Left colon (tissue), 2 donors: ENCODE measurements at places on chromosomes 6 and 20.
A peak's percentile ranks its signal among the peaks of the same experiment; 100 is the strongest.

GRCh38 chr6:16698162-16698533 is 63.1 kb downstream of the ATXN1 start:
- DNase-seq = no peak

GRCh38 chr6:163347021-163347446 is 67.5 kb upstream of the QKI start:
- no peak for DNase-seq

- DNase-seq = no peak
These were observed 1024.3 kb upstream of the EYS start for GRCh38 chr6:66731310-66731709.

- DNase-seq = no peak
These were observed 29.1 kb downstream of the RSPO3 start for GRCh38 chr6:127147534-127147933.

DNA sequence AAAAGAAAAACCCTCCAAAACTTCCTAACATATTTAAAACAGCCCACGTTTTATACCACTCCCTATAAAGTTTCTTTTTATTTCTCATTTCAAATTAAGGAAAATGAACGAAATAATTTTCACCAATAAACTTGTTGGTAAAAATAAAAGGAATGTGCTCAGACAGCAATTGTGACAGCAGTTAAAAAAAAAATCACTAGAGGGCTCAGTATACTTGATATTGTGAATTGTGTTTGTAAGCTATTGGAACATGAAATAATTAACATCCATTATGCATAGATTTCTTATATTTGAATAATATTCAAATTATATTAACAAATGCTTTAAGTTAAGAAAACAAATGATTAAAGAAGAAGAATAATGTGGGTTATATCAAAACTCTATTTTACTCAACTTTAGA is 105.5 kb downstream of the ASCC3 start:
- no peak for DNase-seq

- no peak for DNase-seq
These were observed 350.8 kb upstream of the RSPO3 start for GRCh38 chr6:126767711-126768110.

DNA sequence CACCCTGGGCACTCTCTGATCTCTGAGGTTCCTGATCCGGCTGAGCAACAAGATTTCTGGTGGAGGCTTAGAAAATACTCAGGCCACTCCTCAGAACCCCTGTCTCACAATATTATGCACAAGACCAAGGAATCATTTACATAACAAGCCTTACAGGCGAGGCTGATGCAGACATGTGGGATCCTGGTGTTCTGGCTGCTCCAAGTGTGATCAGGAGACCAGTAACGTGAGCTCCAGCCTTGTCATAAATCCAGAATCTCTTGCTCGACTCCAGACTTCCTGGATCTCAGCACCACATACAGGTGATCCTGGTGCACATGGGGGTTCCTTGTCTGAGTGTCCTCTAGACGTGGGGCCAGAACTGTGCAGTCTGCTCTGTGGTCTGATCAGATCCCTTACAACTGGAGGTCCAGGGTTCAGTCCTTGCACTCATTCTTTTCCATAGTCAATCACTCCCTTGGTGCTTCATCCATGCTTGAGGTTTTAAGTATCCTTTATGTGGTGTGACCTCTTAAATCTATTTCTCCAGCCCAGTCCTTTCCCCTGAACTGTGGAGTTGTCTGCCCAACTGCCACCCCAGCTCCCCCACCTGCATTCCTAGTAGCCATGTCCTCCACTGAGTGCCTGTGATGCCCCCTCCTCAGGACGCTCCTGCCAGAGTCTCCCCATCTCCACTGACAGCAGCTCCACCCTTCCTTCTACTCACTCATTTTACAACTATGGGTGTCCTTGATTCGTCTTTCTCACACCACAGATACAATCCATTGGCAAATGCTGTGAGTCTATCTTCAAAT is 5.1 kb downstream of the HLA-C start:
- no peak for DNase-seq

GRCh38 chr6:134288538-134289203 is 29.2 kb downstream of the SGK1 start:
- no peak for DNase-seq

DNA sequence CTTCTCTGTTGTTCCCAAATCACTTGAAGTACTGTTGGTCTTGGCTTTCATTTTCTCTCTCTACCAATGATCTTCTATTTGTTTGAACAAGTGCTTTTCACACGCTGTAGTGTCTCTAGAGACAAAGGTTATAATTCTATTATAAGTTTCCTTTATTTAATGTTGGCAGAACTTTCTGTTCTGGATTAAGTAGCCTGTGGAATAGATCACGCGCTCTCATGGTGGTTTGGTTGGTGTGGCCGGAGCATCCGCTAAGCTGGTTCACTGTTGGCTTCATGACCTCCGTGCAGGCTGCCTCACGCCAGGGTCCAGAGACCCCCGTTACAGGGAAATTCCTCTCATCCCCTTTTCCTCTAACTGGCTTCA is 30.9 kb upstream of the KIF25 start:
- DNase-seq = no peak

GRCh38 chr20:18056174-18057100 is 1.3 kb downstream of the OVOL2 start:
- peak; percentile 80 for DNase-seq

DNA sequence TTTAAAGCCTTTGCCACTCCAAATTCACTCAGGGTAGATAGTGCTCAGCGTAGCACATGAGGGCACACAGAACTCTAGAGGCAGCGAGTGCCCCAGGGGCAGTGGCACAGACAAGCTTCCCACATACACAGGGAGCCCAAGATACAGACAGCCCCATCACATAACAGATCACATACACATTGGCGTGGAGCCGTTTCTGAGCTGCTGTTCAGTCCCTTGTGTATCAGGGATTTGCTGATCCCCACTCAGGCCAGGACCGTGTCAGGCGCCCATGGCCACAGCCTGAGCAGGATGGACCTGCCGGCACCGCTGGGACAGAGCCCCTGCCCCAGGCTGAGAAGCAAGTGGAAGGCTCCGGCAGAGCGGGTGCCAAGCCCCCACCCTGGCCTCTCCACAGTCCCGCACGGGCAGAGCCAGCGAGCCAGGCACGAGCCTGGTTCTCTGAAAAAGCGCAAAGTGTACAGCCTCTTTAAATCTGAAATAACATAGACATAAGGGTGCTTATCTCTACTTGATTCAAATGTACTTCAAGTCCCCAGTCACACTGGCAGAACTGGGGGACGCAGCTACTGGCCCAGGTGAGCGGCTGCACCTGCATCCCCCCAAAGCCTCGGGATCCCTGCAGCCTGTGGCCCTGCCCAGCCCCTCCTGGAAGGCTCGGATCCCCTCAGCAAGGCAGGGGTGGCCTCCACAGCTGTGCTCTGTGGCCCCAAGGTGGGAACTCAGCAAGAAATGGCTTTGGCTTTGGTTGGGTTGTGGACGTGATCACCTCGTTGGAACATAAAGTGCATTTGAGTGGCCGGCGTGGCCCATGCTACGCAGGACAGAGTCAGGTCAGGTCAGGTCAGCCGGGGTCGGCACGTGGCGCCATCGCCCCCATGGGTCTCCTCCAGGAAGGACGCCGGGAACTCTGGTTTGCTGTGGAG is 231.3 kb downstream of the ERMARD start:
- DNase-seq = no peak
